ENCODE measurements at places on chromosomes 1 and 21. TPM values are rescaled to one million over a fixed set of nuclear protein-coding genes. Genes with fewer than 3 reads are reported as not detected.
A peak's percentile ranks its signal among the peaks of the same experiment; 100 is the strongest.

- DNase-seq = no peak
Observed at GRCh38 chr1:79726321-79726720, 719.8 kb upstream of the ADGRL4 start.

- DNase-seq = no peak
Observed at GRCh38 chr1:204630132-204630905, 55.2 kb downstream of the LRRN2 start.

DNA sequence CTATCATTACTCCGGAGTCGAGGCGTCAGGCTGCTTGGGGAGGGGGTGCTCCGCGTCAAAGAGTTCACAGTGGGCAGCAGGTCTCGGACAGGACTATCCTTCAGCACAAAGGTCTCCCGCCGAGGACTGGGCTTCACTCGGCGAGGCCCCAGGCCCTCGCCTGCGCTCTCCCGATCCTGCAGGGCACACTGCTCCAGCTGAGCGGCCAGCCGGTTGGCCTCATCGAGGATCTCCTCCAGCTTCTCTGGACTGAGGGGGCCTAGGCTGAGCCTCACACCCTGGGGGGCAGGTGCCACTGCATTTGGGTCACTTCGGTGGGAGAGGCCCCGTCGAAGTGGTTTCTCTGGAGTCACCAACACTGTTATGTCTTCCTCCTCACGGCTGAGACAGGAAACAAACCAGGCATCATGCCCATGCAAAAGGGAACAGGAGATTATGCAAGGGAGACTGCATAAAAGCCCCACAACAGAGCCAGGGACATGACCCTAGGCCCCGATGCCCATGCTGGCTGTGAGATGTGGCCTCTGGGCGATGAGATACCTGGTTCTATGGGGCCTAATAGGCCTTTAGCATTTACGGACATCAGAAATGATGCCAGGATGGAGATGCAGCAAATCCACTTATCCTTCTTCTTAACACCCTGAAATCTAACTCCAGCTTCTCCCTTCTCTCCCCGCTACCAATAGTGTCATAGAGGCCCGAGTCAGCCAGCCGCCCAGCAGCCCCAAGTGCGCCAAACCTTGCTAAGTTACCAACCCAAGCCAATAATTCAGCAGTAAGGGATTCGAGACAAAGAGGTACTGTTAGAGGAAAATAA lies 1.1 kb downstream of the PSRC1 start:
- DNase-seq = no peak

DNA sequence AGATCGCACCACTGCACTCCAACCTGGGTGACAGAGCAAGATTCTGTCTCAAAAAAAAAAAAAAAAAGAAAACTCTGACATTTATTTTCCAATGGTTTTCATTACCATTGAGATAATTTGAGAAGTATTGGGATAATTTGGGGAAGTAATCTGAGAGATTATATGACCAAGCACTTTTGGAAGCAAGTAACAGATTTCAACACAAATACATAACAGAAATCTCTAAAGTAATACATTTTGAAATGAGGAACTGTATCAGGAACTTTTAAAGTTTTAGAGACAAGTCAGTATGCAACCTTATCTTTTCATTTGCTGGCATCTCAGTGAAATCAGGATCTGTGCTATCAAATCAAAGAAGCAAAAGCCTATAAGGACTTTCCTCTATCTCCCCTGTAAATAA lies 25.4 kb upstream of the SLC16A1 start:
- no peak for DNase-seq

DNA sequence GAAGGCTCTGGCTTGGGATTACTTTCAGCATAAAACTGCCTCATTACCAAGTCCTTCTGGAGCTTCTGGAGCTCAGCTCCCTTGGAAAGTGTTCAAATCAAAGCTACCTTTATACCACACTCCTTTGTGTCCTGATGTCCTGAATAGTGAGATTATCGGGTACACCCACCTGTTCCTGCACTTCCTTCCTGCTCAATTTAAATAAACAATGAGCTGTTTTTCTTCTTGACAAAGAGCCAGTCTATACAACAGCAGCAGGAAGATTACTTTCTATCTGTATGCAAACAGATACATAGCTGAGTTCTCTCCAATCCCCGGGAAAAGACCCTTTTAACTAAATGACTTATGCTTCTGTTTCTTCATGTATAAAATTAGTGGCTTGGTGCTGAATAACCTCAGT lies 258.0 kb upstream of the FMN2 start:
- DNase-seq = no peak

DNA sequence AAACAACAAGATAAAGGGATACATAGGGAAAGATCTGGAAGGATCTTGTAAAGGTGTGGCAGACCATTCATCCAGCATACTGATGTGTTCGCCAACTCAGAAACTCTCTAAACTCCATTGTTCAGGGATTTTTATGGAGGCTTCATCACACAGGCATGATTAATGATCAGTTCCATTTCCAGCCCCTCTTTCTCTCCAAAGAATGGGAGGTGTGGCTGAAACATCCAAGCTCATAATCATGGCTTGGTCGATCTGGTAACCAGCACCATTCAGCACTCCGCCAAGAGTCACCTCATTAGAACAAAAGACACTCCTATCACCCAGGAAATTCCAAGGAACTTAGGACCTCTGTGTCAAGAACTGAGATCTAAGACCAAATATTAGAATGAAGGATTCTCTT lies 180.6 kb upstream of the RNPC3 start:
- DNase-seq = no peak

DNA sequence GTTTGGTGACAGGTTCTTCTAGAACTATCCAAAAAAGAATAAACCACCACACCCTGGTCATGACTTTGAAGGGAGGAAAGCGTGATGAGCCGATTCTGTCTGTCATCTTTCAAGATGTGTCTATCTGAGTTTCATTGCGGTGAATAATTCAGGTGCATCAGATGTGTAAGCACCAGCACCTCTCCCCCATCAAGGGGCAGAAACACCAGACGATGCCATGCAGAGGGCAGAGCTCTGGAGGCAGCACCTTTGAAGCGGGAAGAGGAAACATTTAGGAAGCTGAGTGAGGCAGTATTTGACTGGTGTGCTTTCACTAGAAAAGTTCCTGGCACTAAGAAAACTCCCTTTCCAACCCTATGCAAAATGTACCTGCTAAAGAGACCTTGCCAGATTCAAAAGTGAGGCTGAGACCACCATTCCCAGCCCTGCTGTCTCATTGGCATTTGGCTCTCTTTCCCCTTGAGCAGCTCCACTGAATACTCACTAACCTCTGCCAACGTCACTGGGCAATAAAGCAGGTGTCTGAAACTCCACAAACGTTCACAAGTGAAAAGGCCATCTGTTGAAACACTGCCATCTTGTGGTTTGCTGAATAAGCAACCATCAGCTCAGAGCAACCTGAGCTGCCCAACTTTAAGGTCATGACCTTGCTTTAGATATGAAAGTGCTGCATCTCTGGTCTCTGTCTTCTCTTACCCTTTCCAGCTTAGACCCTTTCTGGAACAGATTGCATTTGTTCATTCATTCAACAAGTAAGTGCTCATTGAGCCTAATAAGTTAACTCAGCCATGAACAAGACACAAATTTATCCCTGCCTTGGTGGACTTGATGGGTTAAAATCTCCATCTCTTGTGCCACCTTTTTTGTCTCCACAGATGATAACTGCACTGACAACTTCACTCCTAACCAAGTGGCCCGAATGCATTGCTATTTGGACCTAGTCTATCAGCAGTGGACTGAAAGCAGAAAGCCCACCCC lies 228.6 kb downstream of the PAPPA2 start:
- DNase-seq = peak; percentile 33

DNA sequence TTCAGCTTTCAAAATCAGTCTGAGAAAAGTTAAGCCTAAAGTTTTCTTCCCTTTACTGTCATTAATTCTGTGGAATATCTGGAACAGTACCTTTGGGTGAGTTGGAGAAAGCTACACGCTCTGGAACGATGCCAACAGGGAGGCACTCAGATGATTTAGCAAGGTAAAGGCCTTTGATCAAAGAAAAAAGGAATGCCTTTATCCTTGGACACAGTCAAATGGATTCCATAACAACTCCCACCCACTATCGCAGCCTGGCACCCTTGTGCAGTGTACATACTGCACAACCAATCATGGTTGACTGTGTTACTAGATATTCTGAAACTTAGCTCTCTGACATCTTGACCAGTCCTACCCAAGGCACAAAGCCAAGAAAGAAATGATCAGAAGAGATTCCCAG lies 218.7 kb downstream of the PATJ start:
- DNase-seq = no peak

Gene DNM3
- 12.6 TPM for polyA plus RNA-seq

Gene KIF21B
- 1.7 TPM for polyA plus RNA-seq

Gene SLC45A1
- polyA plus RNA-seq = 6.7 TPM

Gene COL11A1
- polyA plus RNA-seq = 2.7 TPM

Gene TRAF3IP3
- 3.8 TPM for polyA plus RNA-seq

Gene DESI2
- 7.0 TPM for polyA plus RNA-seq

Gene UTS2
- polyA plus RNA-seq = 6.6 TPM
